ENCODE measurements at places on chromosomes 2 and 18. TPM values are rescaled to one million over a fixed set of nuclear protein-coding genes. Genes with fewer than 3 reads are reported as not detected.

The MYO7B gene
- not detected for total RNA-seq

The ODC1 gene
- 253 TPM for total RNA-seq

The DYNAP gene
- total RNA-seq: not detected

The TRIM54 gene
- total RNA-seq: not detected

The FMNL2 gene
- total RNA-seq: 22.9 TPM

The MAB21L4 gene
- total RNA-seq: 20.7 TPM

The MARCHF7 gene
- 66.9 TPM for total RNA-seq

The SPATA3 gene
- total RNA-seq: not detected

The SCYGR1 gene
- total RNA-seq: not detected

The CPS1 gene
- total RNA-seq: 10.8 TPM

The ITGB6 gene
- 58.6 TPM for total RNA-seq

The LINC00305 gene
- not detected for total RNA-seq

The CMPK2 gene
- total RNA-seq: not detected

The HES6 gene
- total RNA-seq: 5.4 TPM

The RAB27B gene
- 14.2 TPM for total RNA-seq

Measured in airway epithelial cell (primary cell).